Psoas muscle (tissue), 8 donors: ENCODE measurements at places on chromosomes 12 and 14.

DNA sequence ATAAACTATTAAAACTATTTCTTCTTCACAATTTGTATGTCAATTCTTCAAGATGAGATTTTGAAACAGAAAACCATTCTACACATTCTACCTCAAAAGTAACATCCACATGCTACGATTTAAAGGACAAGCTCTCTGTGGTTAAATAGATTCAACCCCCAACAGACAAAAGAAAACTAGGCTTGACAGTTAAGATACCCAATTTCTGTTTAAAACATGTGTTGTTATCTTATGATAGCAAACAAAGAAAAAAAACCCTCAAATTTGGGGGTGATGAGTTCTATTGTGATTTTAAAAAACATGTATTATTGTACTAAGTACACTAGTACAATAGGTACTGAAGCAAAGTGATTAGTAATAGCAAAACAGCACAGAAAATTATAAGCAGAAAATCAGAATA, 33.8 kb downstream of the ATF7 start:
- H3K27me3 ChIP-seq = no peaks in the 10 kb centered on the region
- peak overlapping the region; percentile 3 for H3K27ac ChIP-seq
- H3K4me3 ChIP-seq = no peak overlapping the region
- H3K36me3 ChIP-seq = no peaks in the 10 kb centered on the region
- no peak for DNase-seq
- peaks cover 39% of the 10 kb centered on the region for H3K4me1 ChIP-seq

DNA sequence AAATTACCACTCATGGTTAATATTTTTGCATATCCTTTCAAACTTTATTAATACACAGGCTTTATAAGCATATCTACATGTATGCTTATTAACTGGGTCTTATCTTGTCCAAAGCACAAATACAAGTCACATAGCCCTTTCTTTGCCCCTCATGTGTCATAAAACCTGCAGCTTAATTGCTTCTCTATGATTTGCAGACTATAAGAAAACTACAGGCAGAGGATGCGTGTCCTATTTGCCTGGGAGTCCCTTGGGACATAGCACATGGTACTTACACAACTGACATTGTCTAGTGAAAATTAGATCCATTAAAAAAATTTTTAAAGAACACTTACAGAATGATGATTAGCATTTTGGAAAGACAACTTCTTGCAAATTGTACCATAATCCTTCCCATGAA, 190.5 kb upstream of the PLEKHA5 start:
- no peaks in the 10 kb centered on the region for H3K27me3 ChIP-seq
- H3K27ac ChIP-seq = no peak overlapping the region
- no peak for DNase-seq
- H3K36me3 ChIP-seq = no peaks in the 10 kb centered on the region
- H3K4me1 ChIP-seq = no peaks in the 10 kb centered on the region

GRCh38 chr12:2586156-2587038, 208.4 kb upstream of the FKBP4 start:
- peaks cover 55% of the 10 kb centered on the region for H3K27me3 ChIP-seq
- no peak overlapping the region for H3K27ac ChIP-seq

- H3K4me3 ChIP-seq = no peak overlapping the region
- H3K36me3 ChIP-seq = no peaks in the 10 kb centered on the region
- peaks cover 4% of the 10 kb centered on the region for H3K4me1 ChIP-seq
- H3K27me3 ChIP-seq = no peaks in the 10 kb centered on the region
Observed at GRCh38 chr14:52961060-52961639, 10.3 kb upstream of the FERMT2 start.

DNA sequence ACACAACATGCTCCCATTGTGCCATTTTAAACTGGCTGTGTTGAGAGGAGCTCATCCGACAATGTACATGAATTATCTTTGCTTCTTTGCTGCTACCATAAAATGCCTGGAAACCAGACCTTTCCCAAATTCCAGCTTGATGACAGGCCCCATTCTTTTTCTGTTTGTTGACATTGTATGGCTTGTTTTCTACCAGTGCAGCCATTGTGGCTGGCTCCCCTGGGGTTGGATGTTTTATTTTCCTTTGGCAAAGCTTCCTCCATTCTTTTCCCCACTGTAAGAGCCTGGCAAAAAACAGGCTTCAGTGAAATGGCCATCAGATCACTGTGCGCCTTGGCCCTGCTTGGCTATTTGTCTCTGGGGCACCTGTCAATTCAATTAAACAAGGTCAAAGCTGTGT, 532.5 kb downstream of the VRK1 start:
- no peak overlapping the region for H3K4me3 ChIP-seq
- no peak overlapping the region for H3K27ac ChIP-seq

GRCh38 chr12:10268037-10268436, 39.6 kb upstream of the KLRD1 start:
- H3K4me1 ChIP-seq = no peaks in the 10 kb centered on the region
- DNase-seq = no peak
- H3K4me3 ChIP-seq = no peak overlapping the region
- no peak overlapping the region for H3K27ac ChIP-seq
- no peaks in the 10 kb centered on the region for H3K36me3 ChIP-seq

GRCh38 chr12:6779708-6780432, 7.5 kb downstream of the LAG3 start:
- H3K27ac ChIP-seq = peak overlapping the region; percentile 68
- DNase-seq = no peak
- H3K4me1 ChIP-seq = peaks cover 5% of the 10 kb centered on the region
- no peaks in the 10 kb centered on the region for H3K36me3 ChIP-seq

- no peaks in the 10 kb centered on the region for H3K4me1 ChIP-seq
- H3K4me3 ChIP-seq = no peak overlapping the region
- peak; percentile 23 for DNase-seq
- no peaks in the 10 kb centered on the region for H3K27me3 ChIP-seq
Observed at GRCh38 chr12:132397152-132397933, 68.0 kb upstream of the GALNT9 start.

- H3K4me3 ChIP-seq = no peak overlapping the region
- no peak for DNase-seq
- no peaks in the 10 kb centered on the region for H3K36me3 ChIP-seq
- no peaks in the 10 kb centered on the region for H3K27me3 ChIP-seq
- H3K4me1 ChIP-seq = peaks cover 7% of the 10 kb centered on the region
Observed at GRCh38 chr12:53733051-53733806, 6.0 kb upstream of the CALCOCO1 start.

- H3K27me3 ChIP-seq = no peaks in the 10 kb centered on the region
- no peak for DNase-seq
- H3K36me3 ChIP-seq = no peaks in the 10 kb centered on the region
- H3K27ac ChIP-seq = no peak overlapping the region
Observed at GRCh38 chr12:9615420-9616136, 7.9 kb upstream of the KLRB1 start.

GRCh38 chr12:78863482-78864402, 832 bp upstream of the SYT1 start:
- no peaks in the 10 kb centered on the region for H3K4me1 ChIP-seq
- no peaks in the 10 kb centered on the region for H3K36me3 ChIP-seq
- DNase-seq = peak; percentile 40
- H3K27ac ChIP-seq = no peak overlapping the region
- H3K27me3 ChIP-seq = peaks cover 24% of the 10 kb centered on the region

GRCh38 chr12:132700212-132700822, 10.3 kb upstream of the PGAM5 start:
- H3K4me3 ChIP-seq = no peak overlapping the region
- H3K27me3 ChIP-seq = no peaks in the 10 kb centered on the region
- no peak for DNase-seq
- no peak overlapping the region for H3K27ac ChIP-seq
- H3K4me1 ChIP-seq = no peaks in the 10 kb centered on the region
- H3K36me3 ChIP-seq = peaks cover 72% of the 10 kb centered on the region

DNA sequence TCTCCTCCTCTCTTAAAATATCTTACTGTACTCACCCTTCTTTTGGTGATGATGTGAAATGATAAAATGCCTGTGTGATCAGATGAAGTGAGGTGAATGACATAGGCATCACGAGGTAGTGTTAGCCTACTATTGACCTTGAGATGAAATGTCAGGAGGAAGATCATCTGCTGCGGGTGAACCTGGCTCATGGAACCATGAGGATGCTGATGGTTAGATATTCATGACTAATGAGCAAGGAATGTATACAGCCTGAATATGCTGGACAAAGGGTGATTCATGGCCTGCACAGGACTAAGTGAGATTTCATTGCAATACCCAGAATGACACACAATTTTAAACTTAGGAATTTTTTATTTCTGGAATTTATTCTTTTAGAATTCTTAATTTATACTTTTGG, 89.6 kb downstream of the DAAM1 start:
- DNase-seq = no peak
- H3K36me3 ChIP-seq = no peaks in the 10 kb centered on the region
- no peak overlapping the region for H3K4me3 ChIP-seq
- H3K27ac ChIP-seq = no peak overlapping the region

GRCh38 chr14:81170104-81170828, 50.5 kb downstream of the GTF2A1 start:
- no peaks in the 10 kb centered on the region for H3K27me3 ChIP-seq
- peak overlapping the region; percentile 89 for H3K4me3 ChIP-seq
- peak; percentile 97 for DNase-seq
- peak overlapping the region; percentile 89 for H3K27ac ChIP-seq
- peaks cover 16% of the 10 kb centered on the region for H3K4me1 ChIP-seq

GRCh38 chr12:4918950-4919660, 9.4 kb downstream of the KCNA1 start:
- H3K27ac ChIP-seq = no peak overlapping the region
- H3K27me3 ChIP-seq = peaks cover 2% of the 10 kb centered on the region
- no peak overlapping the region for H3K4me3 ChIP-seq
- no peaks in the 10 kb centered on the region for H3K4me1 ChIP-seq
- no peak for DNase-seq

- no peaks in the 10 kb centered on the region for H3K4me1 ChIP-seq
- no peak overlapping the region for H3K27ac ChIP-seq
- no peak overlapping the region for H3K4me3 ChIP-seq
- no peaks in the 10 kb centered on the region for H3K36me3 ChIP-seq
Observed at GRCh38 chr14:80275208-80275850, 64.0 kb upstream of the DIO2 start.

DNA sequence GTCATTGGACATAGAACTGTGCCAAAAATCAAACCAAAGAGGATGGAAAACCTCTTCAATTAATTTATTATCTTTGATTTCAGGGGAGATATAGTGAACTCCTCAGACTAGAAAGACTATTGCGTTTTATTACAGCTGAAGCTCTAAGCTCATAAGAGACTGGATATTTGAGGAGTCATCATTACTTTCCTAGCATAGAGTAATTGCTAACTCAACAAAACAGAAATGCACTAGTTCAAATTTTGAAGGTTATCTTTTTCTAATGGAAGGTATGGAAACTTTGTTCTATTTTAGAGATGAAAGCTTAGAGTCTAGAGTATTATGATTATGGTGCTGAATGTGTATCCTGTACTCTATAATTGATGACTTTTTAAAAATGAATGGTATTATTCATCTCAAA, 5.3 kb upstream of the BEST3 start:
- no peaks in the 10 kb centered on the region for H3K36me3 ChIP-seq
- H3K27me3 ChIP-seq = no peaks in the 10 kb centered on the region
- DNase-seq = no peak
- no peak overlapping the region for H3K4me3 ChIP-seq

DNA sequence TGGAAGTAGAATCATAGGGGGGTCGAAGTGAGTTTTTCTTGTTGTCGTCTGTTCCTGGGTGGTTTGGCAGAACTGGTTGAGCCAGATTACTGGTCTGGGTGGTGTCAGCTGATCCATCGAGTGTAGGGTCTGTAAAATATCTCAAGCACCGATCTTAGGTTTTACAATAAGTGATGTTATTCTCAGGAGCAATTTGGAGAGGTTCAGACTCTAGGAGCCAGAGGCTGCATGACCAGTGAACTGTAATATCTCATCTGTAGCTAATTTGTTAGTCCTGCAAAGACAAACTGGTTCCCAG, 9.7 kb upstream of the SERPINA1 start:
- no peaks in the 10 kb centered on the region for H3K36me3 ChIP-seq
- no peak overlapping the region for H3K4me3 ChIP-seq
- no peaks in the 10 kb centered on the region for H3K4me1 ChIP-seq
- H3K27ac ChIP-seq = no peak overlapping the region

DNA sequence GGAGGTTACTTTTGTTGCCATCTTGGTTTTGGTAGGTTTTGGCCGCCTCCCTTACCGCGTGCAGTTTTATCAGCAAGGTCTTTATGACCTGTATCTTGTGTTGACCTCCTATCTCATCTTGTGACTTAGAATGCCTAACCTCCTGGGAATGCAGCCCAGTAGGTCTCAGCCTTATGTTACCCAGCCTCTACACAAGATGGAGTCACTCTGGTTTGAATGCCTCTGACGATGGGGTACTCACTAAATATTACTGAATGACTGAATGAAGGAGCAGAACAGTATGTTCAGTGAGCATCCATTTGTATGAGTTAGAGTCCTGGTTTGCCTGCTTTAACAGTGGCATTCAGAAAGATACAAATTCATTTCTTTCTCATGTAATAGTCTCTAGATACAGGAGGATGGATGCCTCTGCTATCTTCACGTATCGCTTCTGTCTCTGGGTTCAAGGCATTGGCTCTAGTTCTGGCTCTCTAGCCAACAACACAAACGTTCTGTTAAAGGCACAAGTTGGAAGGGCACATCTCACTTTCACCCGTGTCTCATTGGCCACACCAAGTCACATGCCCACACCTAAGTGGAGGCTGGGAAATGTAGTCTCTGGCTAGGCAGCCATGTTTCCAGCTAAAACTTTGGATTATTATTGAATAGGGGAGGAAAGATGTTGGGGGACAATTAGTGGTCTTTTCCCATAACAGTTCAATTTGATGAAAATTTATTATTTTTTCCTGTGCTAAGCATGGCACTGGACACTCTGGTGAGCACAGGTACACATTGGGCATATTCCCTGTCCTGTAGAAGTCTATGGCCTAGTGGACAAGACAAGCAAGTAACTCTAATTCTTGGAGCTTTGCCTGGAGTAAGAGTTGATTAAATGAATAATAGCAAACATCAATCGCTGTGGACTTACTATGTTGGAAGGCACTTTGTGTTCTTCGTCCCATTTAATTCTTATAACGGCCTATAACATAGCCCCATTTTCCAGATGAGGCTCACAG, 75.2 kb upstream of the RPH3A start:
- no peak overlapping the region for H3K4me3 ChIP-seq
- DNase-seq = no peak
- H3K27ac ChIP-seq = no peak overlapping the region
- no peaks in the 10 kb centered on the region for H3K36me3 ChIP-seq
- no peaks in the 10 kb centered on the region for H3K27me3 ChIP-seq

DNA sequence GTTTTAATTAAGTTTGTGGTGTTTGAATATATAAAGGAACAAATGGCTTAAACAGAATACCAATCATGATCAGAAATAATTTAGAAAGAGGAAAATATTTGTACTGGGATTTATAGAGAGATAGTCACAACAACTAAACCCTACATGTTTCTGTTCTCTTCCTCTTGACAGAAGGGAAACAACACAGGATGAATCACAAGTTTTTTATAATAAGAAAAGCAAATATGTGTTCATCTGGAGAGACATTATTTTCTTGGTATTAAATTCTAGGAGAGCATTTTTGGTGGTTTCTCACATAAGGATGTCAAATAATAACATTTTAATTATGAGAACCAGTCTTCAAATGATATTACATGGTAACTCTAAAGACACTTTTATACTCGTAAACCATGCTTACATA, 232.9 kb upstream of the PKP2 start:
- H3K4me3 ChIP-seq = no peak overlapping the region
- no peaks in the 10 kb centered on the region for H3K27me3 ChIP-seq
- no peaks in the 10 kb centered on the region for H3K36me3 ChIP-seq
- H3K4me1 ChIP-seq = no peaks in the 10 kb centered on the region
